GM10248 (cell line): ENCODE measurements at places on chromosomes 7 and 10.

DNA sequence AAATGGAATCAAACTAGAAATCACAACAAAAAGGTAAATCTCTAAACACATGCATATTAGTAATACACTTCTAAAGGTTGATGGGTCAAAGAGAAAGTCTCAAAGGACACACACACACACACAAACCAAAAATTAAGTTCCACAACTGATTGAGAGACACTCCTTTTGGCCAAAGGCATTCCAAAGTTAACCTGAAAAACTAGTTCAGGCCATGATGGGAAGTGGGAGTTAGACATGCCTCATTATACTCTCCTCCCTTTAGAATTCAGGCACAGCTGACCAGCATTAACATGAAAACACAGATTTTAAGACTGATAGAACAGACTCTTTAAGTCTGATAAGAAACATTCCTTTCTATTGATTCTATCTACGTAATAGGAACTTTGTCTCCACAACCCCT is 332.4 kb upstream of the IGFBP3 start:
- DNase-seq = no peak

DNA sequence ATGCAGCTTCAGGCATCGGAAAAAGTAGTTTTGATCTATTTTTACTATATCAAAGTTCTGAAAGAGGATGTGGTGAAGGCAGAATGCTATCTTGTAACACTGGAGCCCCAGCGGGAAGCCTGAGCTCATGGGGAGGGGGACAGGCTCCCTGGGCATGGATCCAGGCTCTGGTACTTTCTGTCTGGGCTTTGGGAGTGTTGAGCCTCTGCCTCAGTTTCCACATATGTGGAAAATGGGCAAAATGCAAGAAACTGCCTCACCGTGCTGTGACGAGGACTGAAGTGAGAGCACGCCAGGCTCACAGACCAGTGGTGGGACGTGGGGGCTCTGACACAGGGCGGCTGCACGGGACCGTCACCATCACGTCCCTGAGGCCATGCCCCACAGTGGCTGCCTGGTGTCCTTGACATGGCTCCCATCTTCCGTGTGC is 182.9 kb upstream of the SHH start:
- DNase-seq = no peak

- DNase-seq = no peak
Observed at GRCh38 chr7:101936611-101937231, 119.3 kb downstream of the CUX1 start.

- DNase-seq = no peak
Observed at GRCh38 chr7:142349670-142350405, 92.0 kb upstream of the PRSS58 start.

DNA sequence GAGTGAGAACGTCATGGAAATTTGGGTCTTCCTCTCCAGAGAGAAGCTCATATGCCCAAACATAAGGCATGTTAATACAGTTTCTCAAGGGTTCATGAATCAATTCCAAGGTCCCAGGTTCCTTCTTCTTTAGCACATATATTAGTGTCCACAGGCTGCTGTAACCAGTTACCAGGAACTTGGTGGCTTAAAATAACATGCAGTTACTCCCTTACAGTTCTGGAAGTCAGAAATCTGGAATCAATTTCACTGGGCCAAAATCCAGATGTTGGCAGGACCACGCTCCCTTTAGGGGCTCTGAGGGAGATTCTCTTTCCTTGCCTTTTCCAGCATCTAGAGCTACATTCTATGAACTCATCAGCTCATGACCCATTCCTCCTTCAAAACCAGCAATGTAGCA is 64.8 kb downstream of the MRC1 start:
- DNase-seq = no peak

DNA sequence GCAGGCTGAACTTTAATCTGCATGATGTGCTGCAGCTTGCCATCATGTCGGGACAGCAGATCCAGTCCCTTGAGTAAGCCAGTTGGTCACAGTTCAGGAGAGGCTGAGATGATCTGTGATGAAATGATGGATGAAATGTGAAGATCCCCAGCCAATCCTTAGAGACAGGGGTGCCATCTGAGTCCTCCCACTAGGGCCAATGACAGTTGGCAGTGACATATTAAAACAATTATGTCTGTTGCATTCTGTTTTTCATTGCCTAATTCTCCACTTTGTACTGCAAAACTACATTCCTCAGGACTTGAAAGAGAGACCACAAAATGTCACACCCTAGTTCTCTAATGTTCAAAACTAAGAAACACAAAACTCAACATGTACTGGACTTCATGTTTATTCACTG is 66.3 kb upstream of the CAV2 start:
- no peak for DNase-seq

DNA sequence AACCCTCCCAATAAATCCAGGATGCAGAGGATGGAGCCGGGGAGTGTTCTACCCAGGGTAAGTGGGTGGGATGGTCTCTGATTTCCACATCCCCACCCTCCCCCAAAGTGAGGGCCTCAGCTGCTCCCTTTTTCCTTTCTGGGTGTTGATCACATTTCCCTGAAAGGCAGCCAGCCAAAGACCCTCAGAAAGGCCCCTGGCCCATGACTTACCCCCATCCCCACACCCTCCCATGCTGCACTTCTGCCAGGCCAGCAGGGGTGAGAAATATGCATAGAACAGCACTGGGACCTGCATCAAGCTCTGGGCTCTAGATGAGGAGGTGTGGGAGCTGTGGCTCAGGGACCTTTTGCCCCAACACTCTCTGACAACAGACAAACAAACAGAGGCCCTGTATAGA is 927.3 kb upstream of the ZNF722 start:
- DNase-seq = peak; percentile 4

DNA sequence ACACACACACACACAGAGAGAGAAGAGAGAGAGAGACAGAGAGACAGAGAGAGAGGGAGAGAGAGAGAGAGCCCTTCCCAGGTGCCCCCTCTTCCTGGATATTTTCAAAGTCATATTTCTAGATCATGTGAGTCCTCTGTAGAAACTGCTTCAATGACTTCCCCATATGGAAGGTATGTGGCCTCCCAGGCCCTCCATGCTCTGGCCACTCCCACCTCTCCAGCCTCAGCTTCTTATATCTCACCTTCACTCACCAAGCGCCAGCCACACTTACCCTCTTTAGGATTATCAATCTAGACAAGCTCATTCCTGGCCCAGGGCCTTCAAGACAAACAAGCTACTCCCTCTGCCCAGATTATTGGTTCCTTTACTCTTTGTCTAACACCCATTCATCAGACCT is 259.7 kb downstream of the MTERF1 start:
- DNase-seq = no peak

DNA sequence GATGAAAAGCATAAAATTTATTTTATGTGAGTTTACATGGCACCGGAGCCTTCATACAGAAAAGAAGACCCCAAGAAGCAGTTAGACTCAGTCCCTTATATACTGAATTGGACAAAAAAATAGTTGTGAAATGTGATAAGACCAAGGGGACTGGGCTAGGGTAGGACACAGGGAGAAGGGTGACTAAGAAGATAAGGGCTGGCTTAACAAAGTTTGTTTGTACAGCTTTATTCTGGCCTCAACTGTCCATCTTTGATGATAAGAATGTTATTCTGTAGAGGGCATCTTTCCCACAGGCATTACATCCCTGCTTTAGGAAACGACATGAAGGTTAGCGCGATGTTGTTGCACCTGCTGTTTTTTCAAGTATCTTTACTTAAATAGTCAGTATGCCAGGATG is 86.5 kb downstream of the SEC61G start:
- DNase-seq = no peak

GRCh38 chr7:21504021-21504420 is 38.8 kb upstream of the DNAH11 start:
- no peak for DNase-seq

GRCh38 chr7:119086026-119086425 is 861.5 kb downstream of the ANKRD7 start:
- DNase-seq = no peak

DNA sequence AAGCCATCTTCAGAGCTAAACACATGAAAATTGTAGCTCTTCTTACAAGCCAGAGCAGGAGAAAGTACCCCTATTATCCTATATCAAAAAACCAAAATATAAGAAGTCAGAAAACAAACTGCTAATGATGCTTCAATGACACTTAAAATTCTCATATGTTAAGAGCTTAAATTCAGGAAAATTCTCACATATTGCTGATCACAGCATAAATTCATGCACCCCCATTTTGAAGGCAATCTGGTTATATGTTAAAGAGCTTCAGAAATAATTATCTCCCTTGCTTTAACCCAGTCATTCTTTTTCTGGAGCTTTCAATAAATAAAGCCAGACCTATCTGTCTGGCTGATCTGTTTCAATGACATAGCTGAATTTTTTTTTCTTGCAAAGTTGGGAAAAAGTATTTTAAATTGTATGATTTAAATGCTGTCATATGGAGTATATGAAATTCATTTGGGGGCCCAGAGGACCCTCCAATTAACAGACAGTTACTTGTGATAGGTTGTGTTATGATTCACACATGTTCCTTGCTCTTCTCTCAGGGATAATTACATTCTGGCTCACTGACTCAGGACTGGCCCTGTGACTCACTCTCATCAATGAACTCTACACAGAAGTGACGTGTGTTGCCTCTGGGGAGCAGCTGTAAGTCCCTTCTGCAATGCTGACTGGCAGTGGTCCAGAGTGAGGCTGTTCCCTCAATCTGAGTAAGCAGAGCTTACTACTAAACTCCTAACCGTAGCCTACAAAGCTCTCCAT is 85.2 kb downstream of the HGF start:
- DNase-seq = peak; percentile 2

DNA sequence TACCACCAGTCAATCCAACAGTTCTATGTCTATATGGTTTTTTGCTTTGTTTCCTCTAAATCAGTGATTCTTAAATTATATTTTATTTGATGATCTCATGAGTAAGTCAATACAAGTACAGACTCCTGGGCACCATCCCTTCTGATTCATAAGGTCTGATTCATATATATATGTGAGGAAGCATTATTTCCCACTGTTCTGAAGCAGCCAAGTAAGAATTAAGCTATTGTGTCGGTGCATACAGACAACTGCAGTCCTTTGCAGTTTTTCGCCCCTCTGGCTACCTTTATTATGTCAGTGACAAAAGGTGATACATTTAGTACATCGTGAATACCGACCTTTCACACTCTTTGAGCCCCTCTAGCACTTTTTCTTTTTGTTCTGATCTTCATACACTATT is 1079.6 kb upstream of the C7orf33 start:
- no peak for DNase-seq

GRCh38 chr7:8014399-8014798 is 45.8 kb downstream of the GLCCI1 start:
- no peak for DNase-seq

- peak; percentile 89 for DNase-seq
Observed at GRCh38 chr7:1062296-1063294, 18.2 kb downstream of the GPR146 start.

DNA sequence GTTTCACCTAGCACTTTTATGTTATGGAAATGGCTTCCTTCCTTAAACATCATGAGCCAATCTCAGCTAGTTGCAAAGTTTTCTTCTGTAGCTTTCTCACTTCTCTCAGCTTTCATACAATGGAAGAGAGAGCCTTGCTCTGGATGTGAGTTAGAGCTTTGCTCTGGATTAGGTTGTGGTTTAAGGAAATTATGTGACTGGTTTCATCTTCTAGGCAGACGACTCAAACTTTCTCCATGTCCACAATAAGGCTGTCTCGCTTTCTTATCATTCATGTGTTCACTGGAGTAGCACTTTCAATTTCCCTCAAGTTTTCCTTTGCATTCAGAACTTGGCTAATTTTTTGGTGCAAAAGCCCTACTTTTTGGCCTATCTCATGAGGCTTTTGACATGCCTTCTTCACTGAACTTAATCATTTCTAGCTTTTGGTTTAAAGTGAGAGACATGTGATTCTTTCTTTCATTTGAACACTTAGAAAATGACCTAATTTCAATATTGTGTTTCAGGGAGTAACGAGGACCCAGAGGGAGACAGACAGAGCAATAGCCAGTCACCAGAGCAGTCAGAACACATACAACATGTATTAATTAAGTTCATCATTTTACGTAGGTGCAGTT is 49.8 kb downstream of the CNOT4 start:
- DNase-seq = no peak

DNA sequence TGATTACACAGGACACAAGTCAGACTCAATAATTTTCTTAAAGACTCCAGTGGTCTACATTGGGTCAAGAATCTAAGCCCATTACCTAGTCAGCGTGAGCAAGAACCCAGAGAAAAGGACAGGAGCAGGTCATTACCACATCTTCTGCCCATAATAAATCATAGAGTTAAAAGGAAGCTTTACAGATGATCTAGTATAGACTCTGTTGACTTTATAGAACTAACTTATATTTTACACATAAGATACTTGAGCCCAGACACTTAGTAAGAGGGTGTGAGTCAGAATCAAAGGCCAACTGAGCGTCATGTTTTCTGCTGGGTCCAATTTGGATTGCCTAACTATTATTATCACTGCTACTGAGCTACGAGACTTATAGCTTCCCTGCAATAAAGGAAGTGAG is 206.1 kb upstream of the NPSR1 start:
- no peak for DNase-seq

GRCh38 chr10:132841615-132841975 is 55.6 kb upstream of the NKX6-2 start:
- DNase-seq = no peak
